Substantia nigra (tissue), 51 donors: ENCODE measurements at places on chromosomes 7 and 10.
A peak's percentile ranks its signal among the peaks of the same experiment; 100 is the strongest.

- no peak for DNase-seq
Measured at GRCh38 chr10:86972613-86973380, 4.5 kb downstream of the ADIRF start.

- no peak for DNase-seq
Measured at GRCh38 chr10:30823651-30824050, 194.1 kb upstream of the LYZL2 start.

GRCh38 chr10:1669433-1669832 lies 67.9 kb downstream of the ADARB2 start:
- DNase-seq, result no peak

- no peak for DNase-seq
Measured at GRCh38 chr10:93849593-93849992, 44.2 kb upstream of the SLC35G1 start.

GRCh38 chr7:99386584-99387238 lies 12.2 kb downstream of the ARPC1B start:
- no peak for DNase-seq

GRCh38 chr7:55060636-55061022 lies 41.8 kb downstream of the EGFR start:
- no peak for DNase-seq

- DNase-seq, result no peak
Measured at GRCh38 chr10:70551466-70551865, 51.1 kb downstream of the PRF1 start.

DNA sequence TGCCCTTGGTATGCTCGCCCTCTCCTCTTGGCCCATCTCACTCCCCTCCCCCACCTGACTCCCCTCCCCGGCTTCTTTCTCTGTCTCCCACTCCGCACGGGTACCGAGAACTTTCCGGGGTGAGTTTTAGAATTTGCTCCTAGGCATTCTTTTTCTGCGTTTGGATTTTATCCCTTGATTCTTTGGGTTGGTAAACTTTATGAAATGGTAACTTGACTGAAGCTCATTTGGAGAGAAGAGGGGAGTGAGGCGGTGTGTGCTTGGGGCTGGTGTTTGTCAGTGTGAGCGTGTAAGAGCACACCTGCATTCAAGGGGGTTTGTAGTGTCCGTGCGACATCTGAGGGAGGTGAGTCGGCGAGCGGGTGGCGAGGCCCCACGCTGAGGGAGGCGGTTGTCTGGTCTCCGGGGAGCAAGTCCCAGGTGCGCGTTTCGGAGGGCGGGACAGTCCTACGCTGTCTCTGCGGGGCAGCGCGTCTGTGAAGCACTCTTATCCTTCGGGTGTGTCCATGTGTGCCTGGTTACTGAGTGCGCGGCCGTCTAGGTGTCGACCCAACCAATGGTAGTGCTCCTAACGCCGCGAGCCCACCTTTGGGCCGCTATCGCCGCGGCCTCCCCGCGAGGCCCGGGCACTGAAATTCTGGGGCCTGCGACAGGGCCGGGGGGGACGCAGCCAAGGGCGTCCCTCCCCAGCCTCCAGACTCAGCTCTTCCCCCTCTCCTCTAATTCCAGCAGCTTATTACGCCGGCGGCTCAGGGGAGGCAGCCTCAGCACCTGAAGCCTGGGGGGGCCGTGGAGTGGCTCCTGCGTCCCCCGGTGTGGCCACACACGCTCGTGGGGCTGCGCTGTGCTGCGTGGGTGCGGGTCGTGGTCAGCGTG lies 2.6 kb upstream of the ZNF503 start:
- no peak for DNase-seq

DNA sequence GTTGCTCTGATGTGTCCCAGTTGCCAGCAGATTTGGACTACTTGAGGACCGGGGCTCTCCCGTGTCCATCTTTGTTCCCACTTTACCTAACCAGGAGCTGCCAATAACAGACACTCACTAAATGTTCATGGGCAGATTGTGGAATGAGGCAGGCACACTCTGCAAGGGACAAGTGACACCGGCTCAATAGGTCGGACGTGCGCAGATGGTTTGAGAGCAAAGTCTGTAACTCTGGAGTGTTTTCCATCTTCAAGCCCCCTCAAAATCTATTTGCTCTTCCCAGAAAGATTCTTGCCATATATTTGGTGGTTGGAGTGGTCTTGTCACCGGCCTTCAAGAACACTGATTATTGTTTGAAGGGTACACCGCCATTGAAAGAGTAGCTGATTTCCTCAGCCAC lies 47.2 kb downstream of the THNSL1 start:
- DNase-seq, result no peak

DNA sequence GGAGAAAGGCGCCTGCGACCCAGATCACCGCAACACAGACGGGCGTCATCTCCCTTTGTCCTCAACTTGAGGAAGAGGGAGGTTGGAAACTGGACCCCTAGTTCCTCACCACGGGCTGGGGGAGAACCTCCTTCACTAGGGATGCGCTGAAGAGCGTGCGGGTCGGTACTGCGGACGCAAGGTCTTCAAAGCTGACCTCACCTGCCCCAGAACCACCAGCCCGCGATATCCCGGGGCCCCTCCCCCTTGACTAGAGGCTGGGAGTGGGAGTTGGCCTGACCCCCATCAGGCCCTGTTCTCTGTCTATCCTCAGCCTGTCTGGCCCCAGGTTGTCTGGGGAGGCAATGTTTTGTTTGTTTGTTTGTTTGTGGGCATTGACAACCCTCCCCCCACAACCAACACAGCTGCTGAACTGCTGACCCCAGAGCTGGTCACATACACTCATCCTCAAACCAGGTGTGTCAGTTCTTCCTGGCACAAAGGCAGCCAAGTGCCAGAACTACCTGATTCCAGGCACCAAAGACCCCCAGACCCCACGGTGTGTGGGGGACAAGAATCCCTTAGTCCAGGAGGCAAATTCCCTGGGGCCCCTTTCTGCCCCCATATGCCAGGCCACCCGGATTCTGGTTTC lies 2.9 kb downstream of the NPM3 start:
- no peak for DNase-seq

DNA sequence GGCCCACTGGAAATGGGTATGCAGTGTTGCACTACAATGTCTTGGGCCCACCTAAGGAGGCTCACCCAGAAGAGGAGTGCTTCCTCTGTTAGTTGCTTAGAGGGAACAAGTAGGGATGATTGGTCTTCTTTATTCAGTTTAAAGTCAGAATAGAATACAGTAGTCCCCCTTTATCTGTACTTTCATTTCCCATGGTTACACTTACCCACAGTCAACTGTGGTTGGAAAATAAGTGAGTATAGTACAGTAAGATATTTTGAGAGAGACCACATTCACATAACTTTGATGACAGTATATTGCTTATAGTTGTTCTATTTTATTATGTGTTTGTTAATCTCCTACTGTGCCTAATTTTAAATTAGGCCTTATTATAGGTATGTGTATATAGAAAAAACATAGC lies 151.4 kb downstream of the COL28A1 start:
- DNase-seq, result no peak

DNA sequence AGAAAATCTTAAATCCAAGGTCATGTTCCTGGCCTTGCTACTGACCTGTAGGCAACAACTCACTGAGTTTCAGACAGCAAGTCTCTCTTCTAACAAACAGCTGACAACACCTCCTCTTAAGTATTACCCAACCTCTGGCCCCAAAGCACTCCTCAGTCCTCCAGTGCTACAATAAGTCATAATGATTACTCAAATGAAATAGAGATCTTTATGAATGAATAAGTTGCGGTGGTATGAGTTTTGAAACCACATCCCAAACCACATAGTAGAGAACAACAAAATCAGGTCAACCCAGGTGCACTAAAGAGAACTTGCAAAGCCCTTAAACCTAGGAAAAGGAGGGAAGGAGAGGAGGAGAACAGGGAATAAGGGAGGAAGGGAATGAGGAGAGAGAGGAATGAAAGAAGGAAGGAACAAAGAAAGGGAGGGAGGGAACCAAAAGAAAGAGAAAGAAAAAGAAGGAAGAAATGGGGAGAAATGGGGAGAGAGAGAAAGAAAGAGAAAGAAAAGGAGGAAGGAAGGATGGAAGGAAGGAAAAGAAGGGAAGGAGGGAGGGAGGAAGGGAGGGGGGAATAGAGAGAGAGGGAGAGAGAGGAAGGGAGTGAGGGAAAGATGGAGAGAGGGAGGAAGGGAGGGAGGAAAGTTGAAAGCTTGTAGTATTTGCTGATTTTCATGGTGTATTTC lies 142.8 kb upstream of the CALCR start:
- DNase-seq, result no peak

DNA sequence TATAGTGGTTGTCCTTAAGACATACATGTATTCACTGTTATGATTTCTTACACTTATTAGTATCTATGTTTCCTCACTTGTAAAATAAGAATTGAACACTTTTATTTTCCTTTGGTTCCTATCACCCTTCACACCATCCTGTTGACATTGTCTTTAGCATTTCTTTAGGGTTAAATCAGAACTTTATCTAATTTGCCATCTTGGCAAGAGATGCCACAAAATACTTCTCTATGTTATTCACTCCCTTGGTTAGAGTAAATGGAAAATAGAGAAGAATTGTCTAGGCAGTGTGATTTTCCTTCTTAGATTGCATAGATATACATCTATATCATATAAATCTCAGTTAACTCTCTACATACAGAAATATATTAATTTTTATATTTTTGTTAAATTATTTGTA lies 204.7 kb downstream of the SEMA3D start:
- DNase-seq, result no peak

GRCh38 chr7:51369746-51370145 lies 53.1 kb upstream of the COBL start:
- DNase-seq, result no peak

GRCh38 chr10:59177031-59177797 lies 771 bp downstream of the PHYHIPL start:
- DNase-seq, result peak; percentile 70

DNA sequence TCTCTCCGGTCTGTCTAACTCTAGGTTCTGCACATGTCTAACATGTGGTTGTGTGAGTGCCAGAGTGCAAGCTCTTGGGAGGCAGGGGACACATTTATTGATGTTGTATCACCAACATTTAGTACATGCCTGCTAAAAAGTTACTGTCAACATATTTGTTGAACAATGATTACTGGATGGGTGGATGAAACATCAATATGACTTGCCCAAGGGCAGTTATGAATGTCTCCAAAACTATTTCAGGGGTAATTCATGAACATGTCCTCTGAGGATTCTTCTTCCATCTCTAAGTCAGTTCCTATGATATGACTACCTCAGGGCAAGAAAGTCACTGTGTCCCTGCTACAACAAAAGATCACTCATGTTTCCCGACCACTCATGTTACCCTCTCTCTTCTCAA lies 91.3 kb upstream of the STEAP1B start:
- no peak for DNase-seq

DNA sequence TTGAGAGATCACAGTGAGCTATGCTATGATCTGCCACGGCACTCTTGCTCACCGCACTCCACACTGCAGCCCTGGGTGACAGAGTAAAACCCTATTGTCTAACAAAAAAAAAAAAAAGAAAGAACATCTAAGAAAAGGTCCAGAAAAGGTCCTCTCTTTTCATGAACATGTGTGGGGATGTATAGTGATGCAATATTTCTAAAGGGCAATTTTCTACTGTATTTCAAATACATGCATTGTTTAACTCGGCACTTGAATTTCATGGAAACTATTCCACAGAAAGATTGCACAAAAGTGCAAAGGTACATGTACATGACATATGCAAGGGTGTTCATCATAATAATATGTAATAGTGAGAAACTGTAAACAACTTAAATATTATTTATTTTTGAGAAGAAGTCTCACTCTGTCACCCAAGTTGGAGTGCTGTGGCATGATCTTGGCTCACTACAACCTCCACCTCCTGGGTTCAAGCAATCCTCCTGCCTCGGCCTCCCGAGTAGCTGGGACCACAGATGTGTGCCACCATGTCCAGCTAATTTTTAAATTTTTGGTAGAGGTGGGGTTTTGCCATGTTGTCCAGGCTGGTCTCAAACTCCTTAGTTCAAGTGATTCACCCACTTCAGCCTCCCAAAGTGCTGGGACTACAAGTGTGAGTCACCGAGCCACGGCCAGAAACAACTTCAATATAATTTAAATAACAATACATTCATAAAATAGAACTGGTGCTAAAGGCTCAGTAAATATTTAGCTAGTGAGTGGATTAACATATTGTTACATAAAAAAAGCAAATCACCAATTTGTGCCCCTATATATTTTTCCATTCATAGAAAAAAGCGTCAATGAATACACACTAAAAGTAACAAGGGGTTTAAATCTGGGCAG lies 1.3 kb upstream of the PPRC1 start:
- no peak for DNase-seq

DNA sequence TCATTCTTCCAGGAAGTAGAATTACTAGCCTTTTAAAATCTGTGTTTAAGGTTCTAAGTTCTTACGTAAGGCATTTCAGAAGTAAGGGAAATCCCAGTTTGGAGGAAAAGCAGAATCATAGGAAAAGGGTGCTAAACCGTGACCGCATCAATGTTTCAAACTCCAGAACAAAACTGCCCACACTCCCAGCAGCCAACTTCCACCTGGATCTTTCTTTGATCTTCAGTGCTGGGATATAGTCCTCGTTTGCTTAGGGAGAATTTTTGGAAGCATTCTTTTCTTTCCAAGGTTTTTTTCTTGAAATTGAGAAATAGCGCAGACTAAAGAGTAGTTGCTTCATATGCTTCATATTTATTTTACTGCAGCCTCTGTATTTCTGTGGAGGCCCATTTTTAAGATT lies 8.9 kb downstream of the PROSER2 start:
- no peak for DNase-seq

DNA sequence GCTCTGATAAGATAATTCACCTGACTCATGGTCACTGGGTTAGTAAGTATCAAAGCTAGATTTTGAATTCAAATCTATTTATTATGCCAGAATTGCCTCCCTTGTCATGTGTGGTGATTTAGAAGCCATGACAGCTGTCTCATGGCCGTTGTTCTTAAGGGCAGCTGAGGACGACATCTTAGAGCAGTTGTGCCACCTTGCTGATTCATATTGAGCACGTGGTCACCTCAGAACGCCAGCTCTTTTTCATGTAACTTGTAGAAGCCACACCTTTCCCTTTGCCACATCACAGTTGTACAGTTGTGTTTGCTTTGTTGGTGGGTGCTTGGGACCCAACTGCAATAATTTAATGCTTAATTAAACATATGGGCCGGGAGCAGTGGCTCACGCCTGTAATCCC lies 4.3 kb upstream of the PIK3AP1 start:
- no peak for DNase-seq

DNA sequence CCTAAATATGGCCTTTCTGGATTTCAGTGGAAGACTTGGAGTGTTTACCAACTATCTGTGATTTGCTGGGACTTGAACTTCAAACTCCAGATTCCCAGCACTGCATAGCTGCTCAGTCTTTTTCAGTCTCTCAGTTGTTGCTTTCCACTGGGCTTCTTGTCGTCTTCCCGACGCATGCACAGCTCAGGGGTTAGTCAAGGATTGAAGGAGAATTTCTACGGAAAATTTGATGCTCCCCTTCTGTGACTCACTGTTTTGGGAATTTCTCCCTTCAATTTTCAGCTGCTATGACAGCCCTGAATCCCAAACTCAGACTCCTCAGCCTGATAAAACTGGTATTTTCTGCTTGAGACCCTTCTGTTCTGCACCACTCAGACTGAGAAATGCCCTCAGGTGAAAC lies 91.7 kb downstream of the CYP26A1 start:
- DNase-seq, result no peak

GRCh38 chr10:44068716-44069482 lies 316.0 kb downstream of the CXCL12 start:
- DNase-seq, result no peak
